ENCODE measurements at places on chromosomes 12 and 14.

- no peak for DNase-seq
Observed at GRCh38 chr12:112180422-112180821, 55.1 kb downstream of the TRAFD1 start.

GRCh38 chr12:22733756-22734155, 108.8 kb downstream of the ETNK1 start:
- DNase-seq: no peak

DNA sequence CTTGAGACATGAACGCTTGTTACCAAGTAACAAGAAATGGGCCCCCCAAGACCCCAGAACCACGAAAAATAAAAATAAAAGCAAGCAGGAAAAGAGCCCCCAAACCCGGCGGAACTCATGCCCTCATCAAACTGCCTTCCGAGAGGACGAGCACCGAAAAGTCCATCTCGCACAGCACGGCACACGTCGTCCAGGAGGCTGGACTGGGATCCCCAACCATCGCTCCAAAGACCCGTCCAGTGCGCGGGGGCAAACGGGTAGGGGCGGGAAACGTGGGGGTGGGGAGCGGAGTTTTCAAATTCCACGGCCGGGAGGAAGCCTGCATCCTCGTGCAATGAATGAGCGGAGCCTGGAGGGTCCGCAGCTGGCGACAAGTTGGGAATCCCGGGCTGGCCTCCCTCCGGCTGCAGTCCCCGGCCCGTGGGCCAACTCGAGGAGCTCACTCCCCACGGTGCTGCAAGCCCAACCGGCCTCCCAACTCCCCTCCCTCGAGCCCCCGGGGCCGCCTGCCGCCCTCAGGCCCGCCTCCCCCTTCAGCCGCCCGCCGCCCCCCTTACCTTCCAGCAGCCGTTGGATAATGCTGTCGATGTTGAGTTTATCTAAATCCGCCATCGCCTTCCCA, 484 bp downstream of the PPP1CC start:
- no peak for DNase-seq

GRCh38 chr12:76259106-76259505, 89.1 kb downstream of the BBS10 start:
- DNase-seq: no peak

DNA sequence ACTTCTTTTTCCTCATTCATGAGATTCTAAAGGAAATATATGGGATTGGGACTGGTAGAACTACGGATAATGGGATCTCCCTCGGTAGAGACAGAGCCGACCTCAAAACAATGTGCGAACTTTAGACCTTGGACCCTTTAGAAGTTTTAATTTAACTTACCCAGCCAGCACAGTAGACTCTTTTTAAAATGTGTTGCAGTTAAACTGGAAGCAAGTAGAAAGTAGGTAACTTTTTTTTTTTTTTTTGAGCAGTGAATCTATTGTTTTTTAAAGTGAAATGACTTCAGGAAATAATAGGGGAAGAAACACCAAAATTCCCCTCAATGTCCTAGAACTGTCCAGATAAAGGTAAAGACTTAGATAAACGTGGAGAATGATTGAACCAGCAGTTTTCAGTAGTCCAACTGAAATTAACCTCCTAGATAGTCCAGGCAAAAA, 1.1 kb upstream of the ATXN2 start:
- no peak for DNase-seq
